ENCODE measurements at places on chromosomes 4 and X.
A peak's percentile ranks its signal among the peaks of the same experiment; 100 is the strongest.

GRCh38 chr4:26542991-26543390, 40.9 kb upstream of the TBC1D19 start:
- H3K36me3 ChIP-seq: peaks cover 16% of the 10 kb centered on the region
- DNase-seq: no peak
- no peak overlapping the region for H3K27ac ChIP-seq
- H3K4me1 ChIP-seq: no peaks in the 10 kb centered on the region
- H3K4me3 ChIP-seq: no peak overlapping the region
- no peaks in the 10 kb centered on the region for H3K27me3 ChIP-seq

DNA sequence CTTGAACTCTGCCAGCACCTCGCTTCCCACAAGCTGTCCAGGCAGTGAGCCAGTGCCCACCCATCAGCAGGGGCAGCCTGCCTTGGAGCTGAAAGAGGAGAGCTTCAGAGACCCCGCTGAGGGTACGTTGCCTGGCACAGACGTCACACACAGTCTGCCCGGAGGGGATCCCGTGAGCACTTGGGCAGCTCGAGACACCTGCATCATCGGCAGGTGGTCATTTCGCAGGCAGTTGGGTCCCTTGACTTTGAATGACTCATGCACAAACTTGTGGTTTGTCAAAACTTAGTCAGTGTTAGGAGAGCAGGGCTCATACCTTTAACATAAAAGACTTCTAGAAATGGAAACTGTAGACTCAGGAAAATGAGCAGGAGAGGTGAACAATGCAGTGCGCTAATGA, 9.9 kb downstream of the TACC3 start:
- no peak overlapping the region for H3K4me3 ChIP-seq
- H3K4me1 ChIP-seq: no peaks in the 10 kb centered on the region
- no peaks in the 10 kb centered on the region for H3K27me3 ChIP-seq
- DNase-seq: no peak

DNA sequence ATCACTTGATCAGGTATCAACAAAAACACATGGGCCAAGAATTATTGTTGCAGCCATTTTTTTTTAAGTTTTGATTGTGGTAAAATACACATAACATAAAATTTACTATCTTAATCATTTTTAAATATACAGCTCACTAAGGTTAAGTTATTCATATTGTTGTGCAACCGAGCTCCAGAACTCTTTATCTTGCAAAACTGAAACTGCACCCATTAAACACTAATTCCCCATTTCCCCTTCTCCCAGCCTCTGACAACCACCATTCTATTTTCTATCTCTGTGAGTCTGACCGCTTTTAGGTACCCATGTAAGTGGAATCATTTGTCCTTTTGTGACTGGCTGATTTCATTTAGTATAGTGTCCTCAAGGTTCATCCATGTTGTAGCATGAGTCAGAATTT, 126.2 kb upstream of the NDP start:
- no peak overlapping the region for H3K4me3 ChIP-seq
- H3K4me1 ChIP-seq: no peaks in the 10 kb centered on the region
- H3K36me3 ChIP-seq: no peaks in the 10 kb centered on the region
- H3K27ac ChIP-seq: no peak overlapping the region

- H3K4me3 ChIP-seq: peak overlapping the region; percentile 92
- peaks cover 74% of the 10 kb centered on the region for H3K36me3 ChIP-seq
- no peak for DNase-seq
- no peaks in the 10 kb centered on the region for H3K27me3 ChIP-seq
These were observed 2.3 kb downstream of the HNRNPD start for GRCh38 chr4:82371497-82371896.

- no peaks in the 10 kb centered on the region for H3K4me1 ChIP-seq
- H3K36me3 ChIP-seq: no peaks in the 10 kb centered on the region
- no peak overlapping the region for H3K27ac ChIP-seq
- no peak for DNase-seq
- no peak overlapping the region for H3K4me3 ChIP-seq
- no peaks in the 10 kb centered on the region for H3K27me3 ChIP-seq
These were observed 49.4 kb upstream of the GUCY1A1 start for GRCh38 chr4:155617296-155617695.

GRCh38 chrX:41722214-41722613, 1.8 kb upstream of the GPR82 start:
- peaks cover 28% of the 10 kb centered on the region for H3K36me3 ChIP-seq
- H3K27me3 ChIP-seq: no peaks in the 10 kb centered on the region
- no peak overlapping the region for H3K4me3 ChIP-seq
- H3K4me1 ChIP-seq: peaks cover 5% of the 10 kb centered on the region
- no peak for DNase-seq

GRCh38 chr4:2836391-2836859, 7.2 kb upstream of the ADD1 start:
- no peaks in the 10 kb centered on the region for H3K4me1 ChIP-seq
- H3K36me3 ChIP-seq: peaks cover 31% of the 10 kb centered on the region
- no peaks in the 10 kb centered on the region for H3K27me3 ChIP-seq
- DNase-seq: no peak
- no peak overlapping the region for H3K4me3 ChIP-seq
- no peak overlapping the region for H3K27ac ChIP-seq
